ENCODE measurements at places on chromosomes 5 and 9.

GRCh38 chr9:78826527-78826926 is 529.6 kb downstream of the PSAT1 start:
- no peak for DNase-seq

- no peak for DNase-seq
These were observed 20.2 kb downstream of the SNX18 start for GRCh38 chr5:54537725-54538124.

GRCh38 chr5:125798307-125798706 is 624.9 kb upstream of the GRAMD2B start:
- DNase-seq = no peak

DNA sequence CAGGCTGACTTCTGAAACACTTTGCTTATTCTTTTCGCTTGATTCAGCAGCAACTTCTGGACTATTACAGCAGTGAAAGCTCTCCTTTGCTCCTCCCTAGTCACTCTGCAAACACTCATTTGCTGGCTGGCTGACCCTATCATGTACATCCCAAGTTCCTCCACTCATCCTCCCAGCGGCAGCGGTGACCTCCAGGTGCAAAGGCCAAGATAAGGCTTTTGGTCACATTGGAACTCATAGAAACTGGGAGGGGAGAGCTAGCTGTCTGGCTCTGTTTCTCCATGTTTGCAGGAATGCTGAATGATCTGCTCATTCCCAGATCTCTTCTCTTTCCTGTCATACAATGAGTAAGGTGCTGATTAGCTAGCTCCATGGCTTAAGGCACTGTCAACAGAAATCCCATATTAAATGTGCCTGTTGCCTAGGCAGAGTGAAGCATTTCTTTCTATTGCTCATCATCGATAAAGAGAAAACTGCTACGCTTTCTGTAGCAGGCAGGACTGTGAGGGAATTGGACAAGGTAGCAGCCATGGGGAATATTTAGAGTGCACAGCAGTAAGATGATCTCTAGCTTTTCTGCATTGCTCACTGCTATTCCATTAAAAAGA is 250.5 kb upstream of the PDE4D start:
- DNase-seq = no peak

GRCh38 chr5:647727-648126 is 35.6 kb downstream of the CEP72 start:
- DNase-seq = no peak

- peak; percentile 46 for DNase-seq
These were observed 21.9 kb upstream of the VDAC1 start for GRCh38 chr5:134026521-134027287.

GRCh38 chr5:95963650-95964410 is 2.2 kb upstream of the ELL2 start:
- DNase-seq = no peak

DNA sequence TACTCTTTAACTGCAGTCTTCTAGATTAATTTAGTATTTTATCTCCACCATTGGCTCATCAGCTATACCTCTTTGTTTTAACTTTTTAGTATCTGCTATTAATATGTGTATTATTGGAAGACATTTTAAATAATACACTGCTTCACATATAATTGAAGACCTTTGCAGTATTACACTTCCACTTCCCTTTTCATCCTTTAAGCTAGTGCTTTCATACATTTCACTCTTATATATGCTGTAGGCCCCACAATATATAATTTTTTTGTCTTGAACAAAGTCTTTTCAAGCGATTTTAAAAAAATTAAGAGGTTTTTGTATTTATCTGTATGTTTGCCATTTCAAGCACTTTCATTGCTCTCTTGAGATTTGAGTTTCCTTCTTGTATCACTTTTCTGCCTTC is 8.6 kb upstream of the LPCAT1 start:
- DNase-seq = no peak

GRCh38 chr5:176844706-176845391 is 34.5 kb downstream of the UNC5A start:
- no peak for DNase-seq

- DNase-seq = no peak
These were observed 84.9 kb downstream of the SNX18 start for GRCh38 chr5:54602475-54602874.

- no peak for DNase-seq
These were observed 74.9 kb downstream of the FANCC start for GRCh38 chr9:95242613-95243012.

DNA sequence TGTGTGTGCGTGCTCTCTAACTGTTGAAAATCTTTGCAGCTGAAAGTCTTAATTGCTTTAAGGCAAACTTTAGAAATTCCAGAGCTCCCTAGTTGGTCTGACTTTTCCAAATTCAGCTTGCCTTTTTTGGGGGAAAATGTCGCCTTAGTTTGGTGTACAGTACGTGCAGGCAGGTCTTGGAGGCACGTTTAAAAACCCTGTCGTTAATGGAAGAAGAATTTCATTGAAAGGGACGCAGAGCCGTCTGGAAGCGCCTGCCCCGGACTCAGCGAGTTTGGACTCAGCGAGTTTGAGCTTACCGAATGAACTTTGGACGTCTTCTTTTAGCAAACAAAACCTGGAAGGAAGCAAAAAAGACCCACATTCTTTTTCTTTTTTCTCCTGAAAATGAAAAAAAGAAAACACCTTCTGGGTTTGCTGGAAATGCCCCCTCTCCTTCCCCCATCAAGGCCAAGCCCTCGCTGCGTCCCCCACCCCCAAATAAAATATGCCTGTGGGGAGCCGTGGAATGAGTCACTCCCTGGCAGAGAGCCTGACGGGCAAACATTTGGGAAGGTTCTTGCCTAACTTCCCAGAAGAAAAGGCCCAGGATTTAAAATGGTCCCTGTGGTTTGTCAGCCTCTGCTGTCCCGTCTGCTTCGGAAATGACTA is 1.5 kb downstream of the NEK6 start:
- DNase-seq = no peak

- peak; percentile 81 for DNase-seq
These were observed at the start of gene TLE1 for GRCh38 chr9:81689343-81690175. TLE1 (minus strand) TSS chr9:81689547; CDS start chr9:81688240, 1,307 bp downstream.

DNA sequence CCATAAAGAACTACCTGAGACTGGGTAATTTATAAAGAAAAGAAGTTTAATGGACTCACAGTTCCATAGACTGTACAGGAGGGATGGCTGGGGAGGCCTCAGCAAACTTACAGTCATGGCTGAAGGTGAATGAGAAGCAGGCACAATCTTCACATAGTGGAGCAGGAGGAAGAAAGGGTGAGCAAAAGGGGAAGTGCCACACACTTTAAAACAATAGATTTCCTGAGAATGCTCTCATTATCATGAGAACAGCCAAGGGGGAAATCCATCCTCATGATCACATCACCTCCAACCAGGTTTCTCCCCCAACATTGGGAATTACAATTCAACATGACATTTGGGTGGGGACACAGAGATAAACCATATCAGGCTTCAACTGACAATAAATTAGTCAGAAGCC is 664.9 kb downstream of the TAF11L14 start:
- DNase-seq = no peak

DNA sequence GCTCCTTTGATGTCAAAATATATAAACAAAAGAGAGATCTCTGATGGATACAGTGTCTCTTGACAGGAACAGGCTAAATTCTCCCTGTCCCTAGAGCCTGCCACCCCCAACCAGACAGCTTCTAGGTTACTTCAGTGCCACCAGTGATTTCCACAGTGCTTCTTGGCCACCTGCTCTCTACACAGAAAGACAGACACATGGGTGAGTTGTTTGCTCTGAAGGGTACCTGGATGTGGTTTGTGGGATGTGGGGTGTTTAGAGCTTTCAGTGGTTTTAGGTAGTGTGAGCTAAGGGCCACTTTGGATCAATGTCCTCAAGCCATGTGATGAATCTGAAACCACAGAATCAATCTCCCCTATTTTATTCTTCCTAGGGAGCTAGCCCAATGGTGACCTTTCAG is 125.4 kb downstream of the ANKRD18B start:
- no peak for DNase-seq

DNA sequence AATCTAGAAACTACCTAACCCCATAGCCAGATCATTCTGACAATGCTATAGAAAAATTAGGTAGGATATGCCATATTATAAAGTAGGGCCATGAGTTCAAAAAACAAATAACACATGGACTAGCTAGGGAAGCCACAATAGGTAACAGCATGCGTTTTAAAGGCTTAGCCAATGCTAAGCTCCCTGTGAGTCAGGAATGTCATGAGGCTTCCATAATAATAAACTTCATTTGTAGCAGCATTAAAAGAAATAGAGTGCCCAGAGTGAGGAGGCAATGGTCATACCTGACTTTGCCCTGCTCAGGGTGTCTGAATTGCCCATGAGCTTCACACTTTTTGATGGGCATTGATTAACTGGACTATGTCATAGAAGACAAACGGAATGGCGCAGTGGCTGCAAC is 15.8 kb downstream of the FOXE1 start:
- no peak for DNase-seq

- no peak for DNase-seq
These were observed at the start of gene LMX1B for GRCh38 chr9:126613651-126614050. LMX1B (plus strand) TSS chr9:126613928; CDS start chr9:126614450, 522 bp downstream.

- DNase-seq = no peak
These were observed 101.1 kb downstream of the MUSK start for GRCh38 chr9:110769667-110770066.

DNA sequence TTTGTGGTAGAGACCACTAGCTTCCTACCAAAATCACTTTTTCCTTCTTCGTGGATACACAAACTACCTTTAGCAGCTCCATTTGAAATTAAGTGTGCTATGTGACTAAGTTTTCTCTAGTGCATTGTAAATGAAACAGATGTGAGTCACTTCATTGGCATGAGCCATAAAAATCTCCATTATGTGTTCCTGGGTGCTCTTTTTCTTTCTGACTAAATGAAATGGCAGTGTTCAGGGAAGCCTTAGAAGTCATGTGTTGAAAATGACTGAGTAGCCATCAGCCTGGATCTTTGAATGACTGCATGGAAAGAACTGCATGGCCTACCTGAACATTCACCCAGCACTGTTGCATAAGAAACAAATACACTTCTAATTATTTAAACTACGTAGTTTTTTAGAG is 107.9 kb downstream of the NDUFAF2 start:
- DNase-seq = no peak

DNA sequence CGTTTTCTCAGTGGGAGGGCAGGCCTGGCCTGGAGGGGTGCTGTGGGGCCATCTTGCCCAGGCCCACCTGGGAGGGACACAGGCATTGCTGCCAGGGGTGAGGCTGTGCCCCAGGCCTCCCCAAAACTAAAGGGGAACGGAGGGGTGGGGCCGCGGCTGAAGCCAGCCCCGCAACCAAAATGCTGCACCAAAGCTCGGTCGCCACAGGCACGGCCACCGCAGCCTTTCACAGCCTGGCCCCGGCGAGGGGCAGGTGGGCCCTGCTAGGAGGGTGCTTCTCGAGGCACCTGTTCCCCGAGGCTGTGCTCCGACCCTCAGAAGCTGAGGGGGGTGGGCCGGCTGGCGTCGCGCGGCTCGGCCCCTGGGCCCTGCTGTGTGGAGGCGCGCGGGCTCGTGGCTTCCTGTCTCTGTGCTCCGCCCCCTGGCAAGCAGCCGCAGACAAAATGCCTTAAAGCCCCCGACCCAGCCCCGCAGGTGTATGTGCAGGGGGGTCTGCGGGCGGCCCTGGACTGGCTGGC is 57.6 kb downstream of the JAK2 start:
- DNase-seq = no peak

- DNase-seq = no peak
These were observed 48.7 kb downstream of the DNAJC21 start for GRCh38 chr5:34977934-34978613.

GRCh38 chr9:98146101-98146991 is 27.3 kb upstream of the TRIM14 start:
- no peak for DNase-seq

DNA sequence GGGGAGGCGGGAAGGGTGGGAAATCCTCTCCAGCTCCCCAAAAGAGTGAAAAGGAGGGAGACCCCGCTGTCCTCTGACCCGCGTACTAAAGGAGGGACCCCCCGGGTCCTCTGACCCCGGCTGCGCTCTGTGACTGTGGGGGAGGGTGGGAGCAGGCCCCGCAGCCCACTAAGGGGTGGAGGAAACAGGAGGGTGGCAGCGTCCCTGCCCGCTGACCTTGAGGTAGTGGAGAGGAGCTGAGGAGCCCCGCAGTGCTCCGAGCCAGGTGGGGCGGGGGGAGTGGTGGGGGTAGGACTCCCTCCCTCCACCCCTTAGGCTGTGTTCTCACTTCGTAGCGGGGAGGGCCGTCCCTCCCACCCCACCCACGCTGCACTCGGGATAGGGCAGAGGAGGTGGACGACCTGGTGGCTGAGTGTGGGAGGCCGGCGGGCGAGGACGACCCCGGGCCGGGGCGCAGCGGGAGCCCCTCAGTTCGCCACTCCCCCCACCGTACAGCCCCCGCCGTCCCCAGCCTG is 449 bp upstream of the ADCY2 start:
- DNase-seq = no peak

DNA sequence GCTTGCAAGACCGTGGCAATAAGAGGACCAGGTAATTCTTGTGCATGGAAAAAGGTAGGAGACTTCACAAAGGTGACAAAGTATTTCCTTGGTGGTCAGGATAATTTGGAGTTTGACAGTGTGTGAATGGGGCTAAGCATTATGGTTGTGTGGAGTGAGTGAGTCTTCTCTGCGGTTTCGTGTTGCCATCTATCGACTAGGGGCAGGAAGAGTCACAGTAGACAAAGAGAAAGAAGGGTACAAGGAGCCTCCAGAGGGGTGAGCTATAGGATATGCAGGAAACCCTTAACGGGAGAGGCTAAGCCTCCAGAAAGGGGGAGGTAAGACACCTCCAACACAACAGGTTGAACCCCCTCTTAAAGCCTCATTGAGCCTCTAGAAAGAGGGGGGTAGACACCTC is 64.0 kb upstream of the RANBP6 start:
- no peak for DNase-seq

DNA sequence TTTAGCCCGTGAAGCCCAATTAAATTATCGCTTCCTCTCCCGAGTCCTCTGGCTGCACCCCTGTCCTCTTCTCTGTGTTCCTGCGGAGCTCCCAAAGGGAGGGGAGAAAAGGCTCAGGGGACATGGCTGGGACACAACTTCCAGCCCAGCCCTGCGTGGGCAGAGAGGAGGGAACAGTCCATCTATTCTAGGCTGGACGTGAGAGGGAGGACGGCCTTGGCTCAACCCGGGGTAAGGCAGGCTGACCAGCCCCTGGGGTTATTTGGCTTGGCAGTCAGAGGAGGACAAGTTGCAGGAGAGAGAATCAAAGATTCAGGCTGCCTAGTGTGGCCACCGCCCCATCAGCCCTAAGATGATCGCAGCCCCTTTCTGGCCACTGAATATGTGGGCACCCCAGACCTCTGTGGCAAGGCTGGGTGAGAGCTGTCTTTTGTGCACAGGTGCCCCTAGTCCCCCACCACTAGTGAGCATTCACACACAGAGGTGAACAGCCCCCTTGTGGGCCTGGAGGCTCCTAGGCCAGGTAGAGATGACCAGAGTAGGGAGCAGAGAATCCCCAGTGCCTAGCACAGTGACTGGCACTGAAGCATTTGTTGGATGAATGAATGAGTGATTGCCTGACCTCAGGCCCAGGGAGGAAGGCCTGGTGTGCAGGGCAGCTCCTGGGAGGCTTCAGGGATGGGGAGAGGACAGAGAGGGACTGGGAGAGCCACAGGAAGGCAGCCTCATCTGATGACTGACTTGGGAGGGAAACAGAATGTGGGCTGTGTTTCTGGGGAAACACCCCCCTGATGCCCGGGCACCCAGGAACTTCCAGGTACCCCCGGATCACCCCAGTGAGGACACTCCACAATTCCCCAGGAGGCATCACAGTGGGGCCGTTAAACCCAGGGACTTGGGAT is 133.9 kb downstream of the C9orf50 start:
- DNase-seq = no peak
